ENCODE measurements at places on chromosomes 16 and 17. TPM values are rescaled to one million over a fixed set of nuclear protein-coding genes. Genes with fewer than 3 reads are reported as not detected.

- DNase-seq: no peak
Observed at GRCh38 chr16:10536814-10537389, 43.5 kb downstream of the EMP2 start.

GRCh38 chr16:84266451-84266850 is 26.6 kb upstream of the KCNG4 start:
- no peak for DNase-seq

CHST4 gene
- not detected for total RNA-seq

GRCh38 chr16:72500545-72500944 is 328.6 kb upstream of the PMFBP1 start:
- DNase-seq: no peak

- DNase-seq: no peak
Observed at GRCh38 chr17:44751806-44752205, 7.0 kb upstream of the ADAM11 start.

DNA sequence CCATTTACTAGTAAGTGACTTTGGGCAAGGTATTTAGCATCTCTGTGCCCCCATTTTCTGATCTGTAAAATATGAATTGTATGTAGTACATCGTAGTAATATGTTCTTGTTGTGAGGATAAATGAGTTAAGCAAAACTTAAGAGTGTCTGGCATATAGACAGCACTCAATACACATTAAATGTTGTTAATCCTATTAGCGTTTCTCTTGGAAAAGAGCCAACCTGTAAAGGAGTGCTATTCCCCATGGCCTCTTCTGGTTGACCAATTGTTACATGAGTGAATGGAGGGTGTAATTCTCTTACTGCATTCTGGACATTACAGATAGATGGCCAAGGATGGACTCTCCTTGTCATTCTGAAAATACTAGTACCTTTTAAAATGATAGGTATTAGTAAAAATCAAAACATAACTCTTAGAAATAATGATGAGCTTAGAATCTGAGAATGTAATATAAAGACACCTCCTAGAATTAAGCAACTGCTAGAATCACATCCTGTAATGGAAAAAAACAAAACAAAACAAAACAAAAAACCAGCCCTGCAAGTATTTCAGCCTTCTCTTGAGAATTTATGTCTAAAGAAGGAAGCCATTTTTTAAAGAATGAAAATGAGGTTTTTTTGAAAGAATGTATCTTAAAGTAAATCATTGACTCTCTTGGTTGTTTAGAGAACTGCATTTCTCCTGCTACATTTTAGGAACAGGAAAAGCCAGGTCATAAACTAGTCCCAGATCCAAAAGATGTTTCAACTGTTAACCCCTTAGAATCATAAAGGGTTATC is 30.5 kb downstream of the IQCK start:
- no peak for DNase-seq

CTRL gene
- total RNA-seq: 4.9 TPM

RNF222 gene
- 0.31 TPM for total RNA-seq

PYY gene
- not detected for total RNA-seq

- DNase-seq: no peak
Observed at GRCh38 chr17:77106874-77107358, 33.9 kb upstream of the SEC14L1 start.
